Activated naive CD4-positive, alpha-beta T cell treated with anti-CD3 and anti-CD28 coated beads, Interleukin-2, amount 10 ng/mL, durations not matched to agents 7 days and 5 days (primary cell): ENCODE measurements at places on chromosomes 13 and 19.

GRCh38 chr19:2462635-2463421 is 6.1 kb upstream of the LMNB2 start:
- H3K27me3 ChIP-seq: peaks cover 11% of the 10 kb centered on the region
- H3K27ac ChIP-seq: peak overlapping the region; percentile 14
- peaks cover 5% of the 10 kb centered on the region for H3K36me3 ChIP-seq
- peak overlapping the region; percentile 91 for H3K4me3 ChIP-seq
- no peak for DNase-seq

DNA sequence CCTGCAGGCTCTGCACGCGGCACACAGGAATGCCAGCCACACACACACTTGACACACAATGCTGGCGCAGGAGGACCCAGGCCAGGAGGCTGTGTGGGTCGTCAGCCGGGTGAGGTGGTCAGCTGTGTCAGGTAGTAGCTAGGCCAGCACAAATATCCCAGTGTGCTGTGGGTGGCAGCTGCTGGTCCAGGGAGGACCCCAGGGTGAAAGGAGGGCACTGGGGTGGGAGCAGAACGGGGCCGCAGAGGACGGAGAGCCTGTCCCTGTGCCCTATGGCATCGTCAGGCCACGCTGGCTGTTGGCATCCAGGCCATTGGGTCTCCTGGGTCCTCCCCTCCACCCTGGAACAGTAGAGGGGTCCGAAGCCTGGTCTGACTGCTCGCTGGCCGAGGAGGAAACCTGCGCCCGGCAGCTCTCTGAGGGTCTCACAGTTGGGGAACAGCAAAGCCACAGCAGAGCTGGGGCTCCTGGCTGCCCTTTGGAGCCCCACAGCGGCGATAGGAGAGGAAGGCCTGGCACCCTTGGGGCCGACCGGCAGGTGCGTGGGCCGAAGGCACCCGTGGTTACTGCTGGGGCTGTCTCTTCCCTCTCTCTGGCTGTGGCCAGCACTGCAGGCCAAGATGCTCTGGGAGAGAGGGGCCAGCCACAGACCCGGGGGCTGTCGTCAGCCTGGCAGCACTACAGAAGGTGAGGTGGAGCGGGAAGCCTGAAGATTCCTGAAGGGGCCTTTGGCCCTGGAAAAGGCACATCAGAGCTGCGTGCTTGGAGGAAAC is 27.3 kb downstream of the C13orf46 start:
- H3K36me3 ChIP-seq: peaks cover 1% of the 10 kb centered on the region
- no peak overlapping the region for H3K27ac ChIP-seq
- H3K4me3 ChIP-seq: no peak overlapping the region
- DNase-seq: no peak
- H3K4me1 ChIP-seq: peaks cover 3% of the 10 kb centered on the region

DNA sequence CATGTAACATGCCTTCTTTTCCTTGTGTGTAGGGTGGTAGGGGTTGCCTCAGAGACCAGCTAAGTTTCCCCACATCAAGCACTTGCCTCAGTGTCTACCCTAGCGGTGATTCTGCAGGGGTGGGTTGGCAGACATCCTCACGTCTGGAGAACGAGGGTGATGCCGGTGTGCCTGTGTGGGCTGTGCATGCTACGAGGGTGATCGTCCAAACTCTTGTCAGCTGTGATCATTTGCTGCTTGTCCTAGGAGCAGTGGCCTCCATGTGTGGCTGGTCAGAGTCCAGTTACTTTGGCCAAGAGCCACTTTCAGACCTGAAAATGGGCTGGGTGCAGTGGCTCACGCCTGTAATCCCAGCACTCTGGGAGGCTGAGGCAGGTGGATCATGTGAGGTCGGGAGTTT is 5.1 kb downstream of the GPI start:
- H3K27ac ChIP-seq: peak overlapping the region; percentile 42
- peaks cover 64% of the 10 kb centered on the region for H3K4me1 ChIP-seq
- no peak for DNase-seq

DNA sequence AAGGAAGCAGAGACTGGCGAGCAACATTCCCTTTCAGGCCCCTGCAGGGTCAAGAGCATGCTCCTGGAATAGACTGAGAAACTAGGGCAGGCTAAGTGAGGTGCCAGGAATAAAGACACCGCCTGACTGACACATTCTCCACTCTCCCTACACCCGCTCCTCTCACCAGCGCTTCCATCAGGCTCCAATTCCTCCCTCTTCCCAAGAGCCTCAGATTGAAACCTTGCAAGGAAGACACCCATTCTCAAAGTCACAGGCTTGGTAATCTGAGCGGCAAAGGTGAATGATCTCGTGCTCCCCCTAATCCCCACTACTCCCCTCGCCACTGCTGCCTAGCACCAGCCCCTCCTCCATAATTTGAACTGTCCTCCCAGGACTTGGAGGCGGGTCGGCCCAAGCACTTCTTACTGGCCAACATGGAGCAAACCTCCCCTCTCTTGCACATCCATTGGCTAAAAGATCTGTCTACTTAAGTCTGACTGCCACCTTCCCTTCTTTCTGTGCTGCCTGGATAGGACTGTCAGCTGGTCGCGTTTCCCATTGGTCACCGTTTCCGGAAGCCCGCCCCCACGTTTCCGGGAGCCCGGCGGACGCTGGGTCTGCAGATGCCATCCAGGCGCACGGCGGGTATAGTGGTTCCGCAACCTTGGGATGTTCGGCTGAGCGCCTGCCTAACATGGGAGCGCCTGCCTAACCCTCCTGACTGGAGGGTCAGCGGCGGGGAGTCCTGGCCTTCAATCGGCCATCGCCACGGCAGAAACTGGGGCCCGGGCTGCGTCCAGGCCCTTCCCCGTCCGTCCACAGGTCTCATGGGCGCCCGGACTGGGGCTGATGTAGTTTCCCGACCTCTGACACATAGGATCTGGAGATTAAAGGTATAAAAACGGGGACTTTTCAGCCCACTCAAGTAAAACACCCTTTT is 33.6 kb downstream of the ZNF383 start:
- peak; percentile 74 for DNase-seq
- H3K27ac ChIP-seq: peak overlapping the region; percentile 34
- H3K4me1 ChIP-seq: peaks cover 8% of the 10 kb centered on the region
- H3K4me3 ChIP-seq: peak overlapping the region; percentile 74

GRCh38 chr13:73872397-73872796 is 261.8 kb downstream of the KLF12 start:
- DNase-seq: no peak
- no peaks in the 10 kb centered on the region for H3K27me3 ChIP-seq
- H3K4me3 ChIP-seq: no peak overlapping the region
- H3K36me3 ChIP-seq: peaks cover 3% of the 10 kb centered on the region

- H3K36me3 ChIP-seq: no peaks in the 10 kb centered on the region
- H3K4me3 ChIP-seq: no peak overlapping the region
- H3K27ac ChIP-seq: no peak overlapping the region
- DNase-seq: no peak
- H3K4me1 ChIP-seq: peaks cover 28% of the 10 kb centered on the region
These were observed 84.3 kb downstream of the RNASEH2B start for GRCh38 chr13:50993934-50994333.
